ENCODE measurements at places on chromosomes 5 and 9.

DNA sequence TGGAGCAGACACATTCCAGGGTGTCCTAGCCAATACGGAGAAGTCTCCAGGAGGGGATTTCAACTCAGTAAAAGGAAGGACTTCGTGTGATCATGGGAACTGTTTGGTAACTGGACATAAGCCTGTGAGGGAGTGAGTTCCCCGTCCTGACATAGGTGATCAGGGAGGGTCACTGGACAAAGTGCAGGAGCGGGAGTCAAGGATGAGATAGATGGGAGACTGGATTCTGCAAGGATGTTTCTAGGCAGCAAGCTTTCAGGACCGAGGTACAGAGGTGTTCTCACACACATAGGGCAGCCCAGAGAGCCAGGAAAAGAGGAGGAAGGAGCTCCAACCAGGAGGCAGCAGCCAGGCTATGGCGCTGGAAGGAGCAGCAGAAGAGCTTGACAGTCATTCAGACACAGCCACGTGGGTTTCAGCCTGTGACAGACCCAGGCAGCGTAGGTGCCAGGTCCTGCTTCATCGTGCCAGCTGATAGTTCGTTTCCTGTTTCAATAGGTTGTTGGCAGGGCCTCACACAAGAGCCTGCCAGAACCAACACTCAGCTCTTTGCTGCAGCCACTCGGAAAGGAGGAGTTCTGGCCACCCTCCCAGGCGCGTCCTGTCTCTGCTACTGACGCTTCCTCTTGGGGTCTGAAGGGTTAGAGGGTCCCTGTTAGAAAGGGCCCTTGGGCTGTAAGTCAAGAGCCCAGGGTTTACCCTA is 84.1 kb downstream of the AMBP start:
- no peak for DNase-seq

- no peak for DNase-seq
These were observed 180.9 kb downstream of the NR3C1 start for GRCh38 chr5:143222287-143223231.

DNA sequence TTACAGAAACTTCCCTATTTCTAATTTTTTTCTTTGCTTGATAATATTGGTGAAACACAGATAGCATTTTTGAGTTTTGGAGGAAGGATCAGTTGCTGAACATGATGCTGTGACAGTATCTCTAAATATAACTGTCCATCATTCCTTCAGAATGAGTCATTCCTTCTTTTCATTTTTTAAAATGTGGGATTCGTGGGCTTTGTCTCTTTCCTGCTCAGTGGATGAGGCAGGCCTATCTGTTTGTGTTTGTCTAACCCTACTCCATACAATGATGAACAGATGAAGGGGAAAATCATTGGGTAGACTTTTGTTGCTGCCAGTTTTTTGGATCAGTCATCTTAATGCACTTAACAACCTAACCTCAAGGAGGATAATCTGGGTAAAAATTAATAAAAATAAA is 15.7 kb upstream of the OR13C8 start:
- no peak for DNase-seq

- no peak for DNase-seq
These were observed 308.2 kb upstream of the PRR16 start for GRCh38 chr5:120155873-120156272.

Data from GM23338 (cell line).